ENCODE measurements at places on chromosomes 6 and 20. TPM values are rescaled to one million over a fixed set of nuclear protein-coding genes. Genes with fewer than 3 reads are reported as not detected.

The MAS1 gene
- not detected for total RNA-seq

The ROS1 gene
- 0.47 TPM for total RNA-seq

The NNAT gene
- total RNA-seq, result not detected

The KHDC1L gene
- not detected for total RNA-seq

The LY6G6C gene
- not detected for total RNA-seq

The DPPA5 gene
- total RNA-seq, result not detected

The SEC23B gene
- total RNA-seq, result 100 TPM

DNA sequence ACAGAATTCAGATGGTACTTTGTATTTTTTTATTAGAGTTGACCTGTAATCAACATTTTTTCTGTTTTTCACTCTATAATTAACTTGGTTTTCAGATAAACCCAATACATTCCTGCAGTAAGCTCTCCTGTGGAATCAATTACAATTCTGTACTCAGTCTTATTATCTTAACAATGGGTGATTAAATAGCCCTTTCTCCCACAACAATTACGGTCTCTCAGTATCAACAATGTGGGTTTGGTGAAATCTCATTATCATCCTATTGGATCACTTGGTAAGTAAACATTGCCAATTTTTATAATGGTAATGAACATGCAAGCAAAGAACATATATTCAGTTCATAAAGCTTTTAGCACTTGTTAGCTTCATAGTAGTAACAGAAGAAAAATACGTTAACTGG is 438.9 kb upstream of the EPHA7 start:
- no peak for DNase-seq

DNA sequence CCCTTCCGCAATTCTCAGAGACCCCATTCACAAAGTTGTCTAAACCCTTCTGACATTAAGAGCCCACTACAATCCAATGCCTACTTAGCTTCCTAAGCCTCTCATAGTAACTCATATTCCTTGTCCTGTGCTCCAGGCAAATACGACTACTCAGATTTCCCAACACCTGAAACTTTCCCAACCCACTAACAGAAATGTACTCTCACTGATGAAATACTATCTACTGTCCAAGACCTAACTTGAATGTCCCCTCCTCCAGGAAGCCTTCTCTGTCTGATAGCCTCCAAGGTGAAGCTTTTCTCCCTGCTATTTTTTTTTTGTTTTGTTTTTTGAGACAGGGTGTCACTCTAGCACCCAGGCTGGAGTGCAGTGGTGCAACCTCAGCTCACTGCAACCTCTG is 30.4 kb downstream of the GPLD1 start:
- no peak for DNase-seq

DNA sequence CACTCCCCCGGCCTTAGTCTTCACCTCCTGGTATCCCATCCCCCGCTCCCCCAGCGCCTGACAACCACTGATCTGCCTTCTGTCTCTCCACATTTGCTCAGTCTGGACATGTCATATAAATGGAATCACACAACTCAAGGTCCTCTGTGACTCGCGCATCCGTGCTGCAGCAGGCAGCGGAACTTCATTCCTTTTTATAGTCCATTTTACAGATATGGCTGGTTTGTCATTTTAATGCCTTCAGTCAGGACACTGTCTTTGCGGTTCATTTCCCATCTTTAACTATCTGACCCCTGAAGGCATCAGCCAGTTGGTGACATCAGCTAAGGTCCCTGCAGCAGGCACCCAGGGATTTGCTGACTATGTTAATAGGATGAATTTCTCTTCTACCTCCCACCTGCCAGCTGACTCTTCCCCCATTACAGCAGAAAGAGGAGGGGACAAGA is 125.7 kb downstream of the ZMYND8 start:
- no peak for DNase-seq

DNA sequence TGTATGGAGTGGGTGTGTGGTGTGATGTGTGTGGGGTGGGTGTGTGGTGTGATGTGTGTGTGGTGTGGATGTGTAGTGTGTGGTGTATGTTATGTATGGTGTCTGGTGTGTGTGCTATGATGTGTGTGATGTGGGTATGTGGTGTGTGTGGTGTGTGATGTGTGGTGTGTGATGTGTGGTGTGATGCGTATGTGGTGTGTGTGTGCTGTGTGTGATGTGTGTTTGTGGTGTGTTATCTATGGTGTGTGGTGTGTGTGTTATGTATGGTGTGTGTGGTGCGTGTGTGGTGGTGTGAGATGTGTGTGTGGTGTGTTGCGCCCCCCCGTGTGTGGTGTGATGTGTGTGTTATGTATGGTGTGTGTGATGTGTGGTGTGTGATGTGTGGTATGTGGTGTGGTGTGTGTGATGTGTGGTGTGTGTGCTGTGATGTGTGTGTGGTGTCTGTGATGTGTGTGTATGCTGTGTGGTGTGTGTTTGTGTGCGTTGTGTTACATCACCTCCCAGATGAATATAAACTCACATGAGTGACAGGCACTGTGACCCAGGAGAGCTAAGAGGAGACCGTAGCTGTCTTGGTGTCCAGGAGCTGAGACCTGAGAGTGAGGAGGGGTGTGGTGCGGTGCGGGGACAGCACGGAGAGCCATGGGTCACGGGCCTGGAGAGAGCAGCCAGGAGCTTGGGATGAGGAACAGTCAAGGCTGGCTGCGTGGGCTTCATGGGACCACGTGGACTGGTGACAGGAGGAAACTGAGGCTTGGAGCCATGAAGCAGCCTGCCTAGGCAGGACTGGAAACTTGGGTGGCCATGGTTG is 8.8 kb downstream of the DLGAP4 start:
- no peak for DNase-seq

DNA sequence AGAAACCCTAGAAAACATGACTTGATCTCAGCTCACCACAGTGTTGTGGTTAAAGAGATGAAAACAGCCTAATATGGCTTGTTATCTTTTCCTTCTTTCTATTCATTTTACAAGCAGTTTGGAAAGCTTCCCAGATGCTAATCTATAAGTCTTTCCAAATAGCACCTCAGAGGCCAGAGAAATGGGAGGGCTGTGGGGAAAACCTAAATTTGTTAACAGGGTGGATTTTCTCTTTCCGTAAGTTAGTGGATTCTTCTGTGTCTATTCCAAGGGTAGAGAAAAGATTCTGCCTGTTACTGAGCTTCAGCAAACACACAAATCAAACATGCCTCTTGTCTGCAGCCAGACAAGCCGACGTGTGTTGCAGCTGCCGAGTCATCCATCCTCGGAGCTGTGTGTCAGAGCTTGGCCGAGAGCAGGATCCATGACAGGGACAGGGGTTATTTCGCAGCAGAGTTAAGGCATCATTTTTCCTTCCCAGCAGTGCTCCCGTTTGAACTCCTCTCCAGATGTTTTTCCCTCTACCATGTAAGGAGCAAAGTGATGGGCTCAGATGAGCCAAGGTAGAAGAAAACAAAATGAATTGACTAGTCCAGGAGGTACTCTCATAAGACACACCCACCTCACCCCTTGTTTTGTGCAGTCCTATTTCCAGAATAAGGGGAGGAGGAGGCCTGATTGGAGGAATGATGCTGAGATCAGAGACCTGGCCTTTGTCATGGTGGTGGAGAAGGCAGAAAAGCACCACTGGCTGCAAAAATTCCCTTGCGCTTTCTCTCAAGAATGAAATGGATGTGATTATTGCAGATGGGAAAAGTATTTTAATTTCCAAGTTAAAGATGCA is 560.0 kb downstream of the C6orf118 start:
- peak; percentile 30 for DNase-seq

DNA sequence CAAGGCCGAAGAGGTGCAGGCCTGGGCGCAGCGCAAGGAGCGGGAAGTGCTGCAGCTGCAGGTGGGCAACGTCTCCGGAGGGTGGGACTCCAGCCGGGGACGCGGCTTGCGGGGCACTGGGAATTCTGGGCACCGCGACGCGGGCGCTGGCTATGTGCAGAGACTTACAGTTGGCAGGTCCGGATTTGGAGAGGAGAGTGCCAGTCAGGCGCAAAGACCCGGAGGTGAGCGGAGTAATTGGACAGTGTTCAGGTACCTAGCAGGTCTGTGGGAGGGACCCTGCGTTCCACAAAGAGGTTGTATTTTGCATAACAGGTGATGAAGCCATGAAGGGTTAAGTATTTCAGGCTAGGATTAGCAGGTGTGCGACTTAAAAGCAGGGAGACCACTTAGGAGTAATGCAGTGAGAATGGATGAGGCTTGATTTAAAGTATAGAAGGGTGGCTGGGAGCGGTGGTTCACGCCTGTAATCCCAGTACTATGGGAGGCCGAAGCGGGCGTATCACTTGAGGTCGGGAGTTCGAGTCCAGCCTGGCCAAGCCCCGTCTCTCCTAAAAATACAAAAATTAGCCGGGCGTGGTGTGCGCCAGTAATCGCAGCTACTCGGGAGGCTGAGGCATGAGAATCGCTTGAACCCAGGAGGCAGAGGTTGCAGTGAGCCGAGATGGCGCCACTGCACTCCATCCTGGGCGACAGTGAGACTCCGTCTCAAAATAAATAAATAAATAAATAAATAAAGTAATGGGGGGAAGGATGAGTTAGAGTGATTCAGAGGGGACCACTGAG is 1.0 kb downstream of the MRPS26 start:
- DNase-seq, result peak; percentile 19

DNA sequence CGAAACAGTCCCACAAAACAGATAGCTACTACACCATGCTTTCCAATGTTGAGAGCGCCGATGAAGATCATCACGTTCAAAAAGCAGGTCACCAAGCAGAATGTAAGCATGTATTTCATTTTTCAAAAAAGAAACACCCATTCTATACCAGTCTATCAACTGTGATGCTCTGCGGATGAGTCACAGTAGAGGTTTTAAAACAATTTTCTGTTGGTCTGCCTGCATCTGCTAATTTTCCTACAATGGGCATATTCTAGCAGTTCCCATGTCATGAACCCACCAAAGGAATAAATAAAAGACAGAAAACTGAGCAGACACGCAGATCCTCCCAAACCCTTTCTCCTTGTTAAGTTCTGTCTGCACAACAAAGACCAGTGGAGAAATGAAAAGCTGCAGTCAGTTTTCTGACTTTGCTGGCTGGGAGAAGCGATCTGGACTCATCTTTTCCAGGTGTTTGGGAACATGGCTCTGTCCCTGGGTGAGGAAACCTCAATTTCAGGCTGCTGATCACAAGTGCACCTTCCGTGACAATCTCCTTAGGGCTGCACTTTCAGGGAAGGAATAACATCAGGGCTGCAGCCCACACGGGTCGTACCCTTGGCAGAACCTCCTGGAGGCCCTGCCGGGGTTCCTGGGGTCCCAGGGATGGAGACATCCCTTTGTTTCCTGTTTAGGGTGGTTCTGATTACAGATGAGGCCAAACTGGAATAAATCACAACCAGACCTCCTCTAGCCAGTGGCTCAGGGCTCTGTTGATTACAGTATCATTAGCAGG is 200.1 kb downstream of the BMP7 start:
- DNase-seq, result peak; percentile 32

GRCh38 chr6:21219856-21220255 is 373.7 kb upstream of the SOX4 start:
- no peak for DNase-seq

DNA sequence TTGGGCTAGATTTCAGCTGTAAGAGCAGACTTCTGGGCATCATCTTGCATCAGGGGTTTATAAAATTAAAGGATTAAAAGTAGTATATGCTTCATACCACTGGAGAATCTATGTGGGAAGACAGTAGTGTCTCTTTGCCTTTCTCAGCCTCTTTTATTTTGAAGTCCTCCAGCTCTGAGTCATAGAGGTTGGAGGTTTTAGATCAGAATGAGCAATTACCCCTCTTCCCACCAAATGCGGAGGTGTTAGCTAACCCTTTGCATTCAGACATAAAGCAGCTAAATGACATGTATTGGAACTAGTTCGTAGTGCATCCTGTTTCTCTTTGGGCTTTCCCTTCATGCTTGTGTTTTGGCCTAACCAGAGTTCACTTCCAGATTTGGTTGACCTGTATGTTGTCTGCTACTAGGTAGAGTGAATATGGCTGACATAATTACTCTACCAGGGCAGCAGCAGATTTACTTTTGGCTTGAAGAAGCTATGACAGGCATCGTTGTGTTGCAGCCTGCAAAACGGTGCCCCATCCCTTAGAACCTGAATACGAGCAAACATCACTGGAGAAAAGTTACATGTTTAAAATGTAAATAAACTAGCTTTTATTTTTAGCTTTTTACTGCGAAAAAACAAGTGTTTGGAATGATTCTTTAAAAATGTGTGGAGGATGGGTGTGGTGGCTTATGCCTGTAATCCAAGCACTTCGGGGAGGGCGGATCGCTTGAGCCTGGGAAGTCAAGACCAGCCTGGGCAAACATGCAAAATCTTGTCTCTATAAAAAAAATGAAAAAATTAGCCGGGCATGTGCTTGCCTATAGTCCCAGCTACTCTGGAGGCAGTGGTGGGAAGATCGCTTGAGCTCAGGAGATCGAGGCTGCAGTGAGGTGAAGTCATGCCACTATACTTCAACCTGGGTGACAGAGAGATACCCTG is 82.2 kb downstream of the MYO6 start:
- DNase-seq, result peak; percentile 21

DNA sequence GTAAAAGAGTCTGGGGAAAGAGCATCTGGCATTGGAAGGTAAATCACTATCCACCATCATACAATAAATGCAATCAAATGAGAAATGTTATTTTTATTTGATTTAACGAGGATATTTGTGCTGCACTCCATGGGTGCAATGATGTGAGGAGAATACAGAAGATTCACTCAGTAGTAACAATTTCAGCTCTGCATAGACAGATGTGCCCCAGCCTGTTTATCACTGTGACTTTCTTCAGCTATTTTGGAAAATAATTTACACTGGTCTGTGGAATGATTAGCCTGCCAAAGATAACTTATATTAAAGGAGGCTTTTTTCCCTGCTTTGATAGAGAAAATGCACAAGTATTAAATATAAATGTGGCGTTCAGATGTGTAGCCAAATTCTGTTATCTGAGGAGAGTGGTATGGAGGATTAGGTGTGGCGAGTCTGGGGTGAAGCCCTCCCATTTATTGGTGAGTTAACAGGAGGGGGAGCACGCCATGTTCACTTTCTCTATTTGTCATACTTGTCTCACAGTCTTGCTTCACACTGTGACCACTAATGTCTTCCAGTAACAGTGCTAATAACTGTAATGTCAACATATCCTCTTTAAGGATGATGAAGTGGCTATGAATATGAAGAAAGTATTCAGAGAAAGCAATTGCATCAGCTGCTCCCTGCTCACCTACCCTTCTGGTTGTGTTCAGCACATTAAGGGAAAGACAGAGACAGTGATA is 645.6 kb downstream of the MMUT start:
- no peak for DNase-seq

GRCh38 chr6:121830736-121831135 is 395.3 kb downstream of the GJA1 start:
- no peak for DNase-seq

DNA sequence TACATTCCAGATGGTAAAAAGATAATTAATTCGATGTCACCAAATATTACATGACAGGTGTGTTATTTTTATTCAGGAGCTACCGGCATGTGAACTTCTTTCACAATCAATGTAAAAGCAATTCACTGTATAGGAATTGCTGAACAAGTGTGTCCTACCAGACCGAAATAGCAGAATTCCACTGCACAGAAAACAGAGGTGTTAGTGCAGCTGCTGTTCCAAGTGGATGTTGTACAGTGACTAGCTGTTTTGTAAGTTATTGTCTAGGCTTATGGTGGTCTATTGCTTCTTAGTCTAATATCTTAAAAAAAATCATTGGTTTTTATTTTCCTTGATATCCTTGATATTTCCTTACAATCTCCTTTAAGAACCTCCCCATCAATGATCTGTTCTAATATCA is 107.4 kb downstream of the COL19A1 start:
- DNase-seq, result no peak

GRCh38 chr6:116595247-116595646 is 21.0 kb upstream of the RSPH4A start:
- DNase-seq, result no peak

GRCh38 chr6:16547587-16547986 is 213.7 kb downstream of the ATXN1 start:
- no peak for DNase-seq

GRCh38 chr20:1891263-1892118 is 3.7 kb upstream of the SIRPA start:
- no peak for DNase-seq

Data from A172 (cell line).